Progenitor cell of endocrine pancreas (in vitro differentiated cells): ENCODE measurements at places on chromosomes 12 and 14. TPM values are rescaled to one million over a fixed set of nuclear protein-coding genes. Genes with fewer than 3 reads are reported as not detected.

The ZNF26 gene
- 12.9 and 13.4 TPM in 2 replicates for total RNA-seq

The PROX2 gene
- not detected in 2 replicates for total RNA-seq

The HNF1A gene
- total RNA-seq, result 13.7 and 15.1 TPM in 2 replicates

The RNASE7 gene
- not detected in 2 replicates for total RNA-seq

The ACAD10 gene
- 59.4 and 62.3 TPM in 2 replicates for total RNA-seq

The KRT82 gene
- not detected in 2 replicates for total RNA-seq

The SCN8A gene
- total RNA-seq, result 8.1 and 9.8 TPM in 2 replicates

The PLEKHG7 gene
- total RNA-seq, result 0.65 and 0.75 TPM in 2 replicates

The NRIP2 gene
- not detected in 2 replicates for total RNA-seq

The RERG gene
- total RNA-seq, result 1.8 and 2.2 TPM in 2 replicates

The RTL1 gene
- total RNA-seq, result 159 and 161 TPM in 2 replicates

The PLEKHH1 gene
- total RNA-seq, result 119 and 127 TPM in 2 replicates

The AKT1 gene
- 147 and 151 TPM in 2 replicates for total RNA-seq

DNA sequence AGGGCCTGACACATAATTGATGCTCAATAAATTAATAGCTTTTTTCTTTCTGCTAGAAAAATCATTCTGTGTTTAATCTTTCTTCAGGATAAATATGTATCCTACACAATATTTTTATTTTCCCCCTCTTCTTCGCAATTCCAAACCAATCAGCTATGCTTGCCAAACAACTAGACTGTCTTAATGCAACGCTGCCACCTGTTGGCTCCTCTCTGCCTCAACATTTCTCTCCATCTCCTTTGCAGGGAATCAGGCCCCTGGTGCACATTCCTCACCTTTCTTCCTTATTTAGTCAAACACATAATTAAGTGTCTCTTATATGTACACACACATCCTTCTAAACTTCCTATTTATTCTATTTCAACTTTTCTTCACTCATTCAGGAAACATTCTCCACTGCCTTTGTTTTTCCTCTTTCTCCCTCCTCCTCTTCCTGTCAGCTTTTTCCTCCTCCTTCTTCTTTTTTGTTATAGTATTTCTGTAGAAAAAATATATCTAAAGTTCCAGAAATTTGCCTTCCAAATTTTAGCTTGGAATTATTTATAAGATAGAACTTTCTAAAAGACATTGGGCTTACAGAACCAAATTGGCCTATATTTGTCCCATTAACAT lies 406.0 kb downstream of the PRKD1 start:
- DNase-seq, result no peak

DNA sequence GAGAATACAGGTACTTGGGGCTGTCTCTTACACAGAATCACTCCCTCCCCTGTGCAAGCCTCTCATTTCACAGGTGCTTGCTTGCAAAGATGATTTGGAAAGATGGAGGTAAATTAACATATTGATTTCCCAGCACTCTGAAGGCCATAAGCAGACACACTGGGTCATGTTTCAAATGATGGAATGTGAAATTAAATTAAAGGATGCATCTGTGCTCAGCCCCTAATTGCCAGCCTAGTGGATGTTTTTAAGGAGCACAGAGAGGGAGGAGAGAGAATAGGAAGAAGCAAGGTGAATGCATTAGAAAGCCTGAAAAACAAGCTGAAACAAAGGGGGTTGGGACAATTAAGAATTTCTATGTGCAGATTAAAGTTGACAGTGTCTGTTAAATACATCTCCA lies 96.1 kb upstream of the GRIP1 start:
- DNase-seq, result no peak

GRCh38 chr14:70808416-70809224 lies 693 bp downstream of the MAP3K9 start:
- peak; percentile 49 for DNase-seq

DNA sequence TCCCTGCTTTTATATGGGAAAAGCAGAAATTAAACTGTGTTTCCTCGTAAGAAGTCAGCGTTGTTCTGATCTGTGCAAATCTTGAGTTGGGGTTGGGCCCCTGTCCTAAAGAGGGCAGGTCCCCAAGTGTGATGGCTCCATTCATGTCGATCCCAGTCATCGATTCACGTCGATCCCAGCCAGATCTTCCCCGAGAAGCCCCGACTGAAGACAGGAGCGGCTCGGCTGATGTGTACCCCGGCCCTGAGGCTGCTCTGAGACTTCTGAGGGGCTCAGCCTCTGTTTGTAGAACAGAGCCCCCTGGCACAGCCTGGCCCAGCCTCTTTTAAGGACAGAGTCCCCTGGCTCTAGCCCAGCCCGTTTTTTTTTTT lies 9.3 kb downstream of the PGAM5 start:
- DNase-seq, result no peak

- no peak for DNase-seq
Measured at GRCh38 chr14:53603994-53604393, 352.6 kb downstream of the BMP4 start.

GRCh38 chr12:74415633-74416032 lies 122.0 kb upstream of the ATXN7L3B start:
- no peak for DNase-seq

DNA sequence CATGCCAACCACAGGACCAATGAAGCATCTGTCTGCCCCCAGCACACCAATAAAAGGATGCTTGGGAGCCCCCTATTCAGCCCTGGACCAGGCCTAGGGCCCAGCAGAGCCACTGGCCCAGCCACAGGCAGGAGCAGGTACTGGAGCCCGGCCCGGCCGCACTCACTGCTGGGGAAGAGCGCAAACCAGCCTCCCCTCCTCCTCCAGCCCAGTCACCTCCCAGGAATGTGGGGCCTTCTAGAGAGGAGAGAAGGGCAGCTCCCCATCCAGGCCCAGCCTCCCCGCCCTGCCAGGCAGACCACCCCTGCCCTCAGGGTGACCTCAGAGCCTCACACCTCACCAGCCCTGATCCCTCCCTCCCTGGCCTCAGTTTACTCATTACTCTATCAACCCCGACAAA lies 56.2 kb downstream of the CCNK start:
- no peak for DNase-seq

GRCh38 chr12:82805812-82806497 lies 119.2 kb downstream of the TMTC2 start:
- no peak for DNase-seq

DNA sequence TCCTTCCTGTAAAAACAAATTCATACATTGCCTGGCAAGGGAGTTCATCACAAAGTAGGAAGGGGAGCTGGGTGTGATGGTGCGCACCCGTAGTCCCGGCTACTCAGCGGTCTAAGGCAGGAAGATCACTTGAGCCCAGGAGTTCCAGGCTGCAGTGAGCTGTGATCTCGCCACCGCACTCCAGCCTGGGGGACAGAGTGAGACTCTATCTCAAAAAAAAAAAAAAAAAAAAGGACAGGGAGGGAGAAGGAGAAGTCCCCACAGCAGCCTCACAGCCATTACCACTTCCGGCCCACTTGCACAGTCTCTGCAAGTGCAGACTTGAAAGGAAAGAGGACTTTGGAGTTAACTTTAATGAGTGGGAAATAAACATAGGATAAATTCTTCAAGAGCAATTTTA lies 121.0 kb downstream of the FBXL14 start:
- no peak for DNase-seq

- DNase-seq, result no peak
Measured at GRCh38 chr12:62466018-62466593, 520 bp upstream of the MON2 start.

- DNase-seq, result no peak
Measured at GRCh38 chr12:92107621-92108131, 38.0 kb downstream of the BTG1 start.

DNA sequence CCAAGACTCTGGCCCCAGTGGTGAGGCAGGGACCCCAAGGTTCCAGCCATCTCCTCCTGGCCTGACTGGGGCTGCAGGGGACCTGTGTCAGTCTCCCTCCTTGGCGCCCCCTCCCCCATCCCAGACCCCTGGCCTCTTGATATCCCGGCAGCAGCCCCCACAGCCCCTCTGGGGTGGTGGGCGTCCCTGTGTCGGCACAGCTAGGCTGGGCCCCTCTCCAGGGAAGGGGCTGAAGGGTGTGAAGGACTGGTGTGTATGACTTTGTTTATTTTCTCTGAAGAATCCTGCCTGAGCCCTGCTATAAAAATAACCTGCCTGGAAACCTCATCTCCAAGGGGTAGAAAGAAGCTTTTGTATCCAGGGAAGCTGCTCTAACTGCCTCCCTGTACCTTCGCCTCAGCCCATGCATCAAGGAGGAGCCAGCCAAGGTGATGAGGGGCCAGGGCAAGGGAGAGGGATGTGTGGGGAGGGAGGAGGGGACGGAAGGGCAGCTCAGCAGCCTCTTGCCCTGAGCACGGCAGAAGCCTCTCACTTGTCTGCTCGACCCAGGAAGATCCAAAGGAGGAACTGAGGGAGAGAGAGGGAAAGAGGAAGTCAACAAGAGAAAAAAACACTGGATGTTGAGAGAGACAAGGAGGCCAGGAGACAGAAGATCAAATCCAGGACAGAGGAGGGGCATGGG lies 25.4 kb upstream of the COL2A1 start:
- no peak for DNase-seq

- no peak for DNase-seq
Measured at GRCh38 chr14:98847521-98848468, 424.2 kb downstream of the BCL11B start.

DNA sequence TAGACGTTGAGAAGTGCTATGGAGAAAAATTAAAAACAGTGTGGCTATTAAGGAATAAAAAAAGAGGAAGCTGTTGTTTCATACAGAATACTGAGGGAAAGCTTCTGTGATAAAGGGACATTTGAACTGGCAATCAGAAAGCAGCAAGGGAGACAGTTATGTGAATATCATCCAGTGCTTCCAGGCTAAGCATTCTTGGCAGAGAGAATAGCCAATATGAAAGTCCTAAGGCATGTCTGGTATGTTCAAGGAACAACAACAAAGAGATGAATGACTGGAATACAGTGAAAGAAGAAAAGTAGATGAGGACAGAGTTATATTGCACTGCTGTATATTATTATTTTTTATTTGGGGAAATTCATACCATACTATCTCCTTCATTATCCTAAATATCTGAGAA lies 23.9 kb downstream of the SCAF11 start:
- DNase-seq, result no peak

DNA sequence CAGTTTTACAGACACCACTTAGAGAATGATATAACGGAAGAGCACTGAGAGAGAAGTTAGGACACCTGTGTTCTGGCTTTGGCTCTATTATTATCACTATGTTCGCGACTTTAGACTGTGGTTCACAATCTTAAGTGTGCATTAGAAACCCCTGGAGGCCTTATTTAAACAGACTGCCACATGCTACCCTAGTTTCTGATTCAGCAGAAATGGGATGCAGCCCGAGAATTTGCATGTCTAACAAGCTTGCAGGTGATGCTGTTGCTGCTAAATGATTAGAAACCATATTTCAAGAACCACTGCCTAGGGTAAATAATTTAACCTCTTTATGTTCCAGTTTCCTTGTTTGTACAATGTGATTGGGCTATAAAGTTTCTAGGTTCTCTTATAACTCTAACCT lies 3.6 kb upstream of the RAD51AP1 start:
- DNase-seq, result no peak

DNA sequence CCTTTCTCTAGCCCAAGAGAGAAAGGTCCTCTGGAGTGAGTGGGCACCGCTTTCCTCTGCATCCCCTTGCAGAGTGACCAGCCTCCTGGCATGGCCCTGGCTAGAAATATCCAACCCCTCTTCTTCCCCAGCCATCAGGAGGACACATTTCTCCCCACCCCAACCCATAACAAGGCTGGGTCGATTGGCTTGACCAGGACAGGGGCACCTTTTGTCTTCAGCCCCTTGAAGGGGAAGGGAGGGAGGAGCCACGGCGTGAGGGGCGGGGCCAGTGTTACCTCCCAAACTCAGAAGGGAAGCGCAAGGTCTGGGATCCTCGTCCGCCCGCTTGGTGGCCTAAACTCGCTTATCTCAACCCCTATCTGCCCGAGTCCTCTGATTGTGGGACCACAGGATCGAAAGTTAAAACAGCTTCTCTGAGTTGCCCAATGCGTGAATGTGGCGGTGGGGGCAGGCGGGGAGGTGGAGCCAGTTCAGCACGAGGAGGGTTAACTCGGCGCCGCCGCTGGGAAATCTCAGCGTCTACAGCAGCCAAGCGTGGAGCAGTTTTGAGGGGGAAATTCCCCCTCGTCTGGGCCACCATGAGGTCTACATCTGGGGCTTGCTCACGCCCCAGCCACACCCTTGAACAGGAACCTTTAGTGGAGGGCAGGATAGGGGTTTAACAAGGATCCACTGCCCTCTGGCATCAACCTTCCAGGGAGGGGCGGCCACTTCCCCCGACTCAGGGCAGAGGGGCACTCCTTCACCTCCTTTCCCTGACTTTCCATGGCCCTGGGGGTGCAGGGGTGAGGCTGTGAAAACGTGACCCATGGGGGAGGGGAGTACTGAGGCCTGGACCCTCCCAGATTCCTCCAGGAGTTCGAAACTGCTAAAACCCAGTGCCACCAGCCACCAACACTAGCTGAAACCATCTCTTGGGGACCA lies 795 bp downstream of the STAT6 start:
- peak; percentile 42 for DNase-seq

- no peak for DNase-seq
Measured at GRCh38 chr12:29816874-29817725, 33.4 kb upstream of the TMTC1 start.

- no peak for DNase-seq
Measured at GRCh38 chr12:3489057-3489456, 1.9 kb upstream of the PRMT8 start.

DNA sequence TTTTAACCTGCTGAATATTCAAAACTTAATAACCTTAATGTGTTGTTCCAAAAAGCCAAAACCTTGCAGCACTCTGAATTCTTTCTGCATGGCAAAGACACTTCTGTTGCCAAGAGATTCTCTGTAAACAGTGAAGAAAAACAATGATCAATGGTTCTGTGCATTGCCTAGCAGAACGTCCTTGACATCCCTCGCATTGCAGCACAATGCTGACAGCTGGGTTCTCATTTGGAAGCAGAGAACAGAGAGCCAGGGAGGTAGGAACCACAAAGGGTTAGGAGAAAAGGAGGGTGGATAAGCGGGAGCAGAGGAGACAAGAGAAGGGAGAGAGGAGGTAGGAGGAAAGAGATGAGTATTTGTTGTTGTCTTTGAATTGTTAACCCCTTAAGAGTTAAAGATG lies 501.1 kb downstream of the NAV3 start:
- no peak for DNase-seq

DNA sequence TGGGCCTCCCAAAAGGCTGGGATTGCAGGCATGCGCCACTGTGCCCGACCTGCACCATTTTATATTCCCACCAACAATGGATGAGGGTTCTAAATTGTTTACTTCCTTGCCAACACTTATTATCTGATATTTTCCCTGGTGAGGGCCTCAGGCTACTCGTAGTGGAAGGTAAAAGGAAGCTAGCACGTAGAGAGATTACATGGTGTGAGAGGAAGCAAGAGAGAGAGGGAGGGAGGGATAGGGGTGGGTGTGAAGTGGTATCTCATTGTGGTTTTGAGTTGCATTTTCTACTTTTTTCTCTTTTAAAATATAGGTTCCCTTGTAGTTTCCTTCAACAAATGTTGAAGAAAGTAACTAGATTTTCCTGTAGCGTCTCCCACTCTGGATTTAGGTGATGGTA lies 30.9 kb downstream of the MYO1H start:
- DNase-seq, result no peak
